COR-L47 (cell line): ENCODE measurements at places on chromosomes 5 and 9.

- DNase-seq: no peak
Measured at GRCh38 chr5:56405116-56405908, 172.2 kb upstream of the ANKRD55 start.

DNA sequence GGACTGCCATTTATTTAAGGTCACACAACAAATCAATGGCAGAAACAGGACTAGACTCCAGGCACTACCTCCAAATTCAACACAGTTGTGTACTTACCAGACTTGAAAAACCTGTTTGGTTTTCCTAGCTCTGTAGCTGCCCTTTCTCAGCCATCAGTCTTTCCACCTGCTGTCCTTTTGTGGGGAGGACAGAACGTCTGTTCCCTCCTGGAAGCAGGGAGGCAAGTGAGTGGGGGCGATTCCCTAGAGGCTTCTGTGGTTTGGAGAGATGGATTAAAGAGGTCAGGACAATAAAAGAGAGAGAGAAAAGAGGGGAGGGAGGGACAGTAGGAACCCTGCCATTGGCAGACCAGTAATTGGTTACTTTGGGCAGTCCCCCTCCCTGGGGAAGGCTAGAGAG is 14.7 kb downstream of the ASTN2 start:
- DNase-seq: peak; percentile 82

GRCh38 chr5:81068635-81069034 is 108.5 kb downstream of the RASGRF2 start:
- DNase-seq: no peak

DNA sequence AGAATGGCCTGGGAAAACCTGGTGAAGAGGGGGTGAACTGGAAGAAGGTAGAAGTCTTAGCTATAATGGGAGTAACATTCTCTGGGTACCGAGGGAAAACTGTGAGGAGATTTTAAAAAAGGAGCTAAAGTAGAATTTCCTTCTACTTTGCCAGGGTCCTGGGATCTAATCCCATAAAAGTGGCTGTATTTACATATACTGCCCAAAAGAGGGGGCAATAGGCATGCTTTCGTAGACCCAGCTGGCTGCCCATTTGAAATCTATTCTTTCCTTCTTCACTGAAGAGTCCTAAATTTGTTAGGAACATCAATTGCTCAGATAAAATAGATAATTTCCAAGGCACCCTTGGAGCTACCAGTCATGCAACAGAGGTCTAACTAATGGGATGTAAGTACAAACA is 159.2 kb downstream of the CDC42SE2 start:
- peak; percentile 6 for DNase-seq

- no peak for DNase-seq
Measured at GRCh38 chr9:109967651-109968642, 187.9 kb downstream of the PALM2AKAP2 start.

DNA sequence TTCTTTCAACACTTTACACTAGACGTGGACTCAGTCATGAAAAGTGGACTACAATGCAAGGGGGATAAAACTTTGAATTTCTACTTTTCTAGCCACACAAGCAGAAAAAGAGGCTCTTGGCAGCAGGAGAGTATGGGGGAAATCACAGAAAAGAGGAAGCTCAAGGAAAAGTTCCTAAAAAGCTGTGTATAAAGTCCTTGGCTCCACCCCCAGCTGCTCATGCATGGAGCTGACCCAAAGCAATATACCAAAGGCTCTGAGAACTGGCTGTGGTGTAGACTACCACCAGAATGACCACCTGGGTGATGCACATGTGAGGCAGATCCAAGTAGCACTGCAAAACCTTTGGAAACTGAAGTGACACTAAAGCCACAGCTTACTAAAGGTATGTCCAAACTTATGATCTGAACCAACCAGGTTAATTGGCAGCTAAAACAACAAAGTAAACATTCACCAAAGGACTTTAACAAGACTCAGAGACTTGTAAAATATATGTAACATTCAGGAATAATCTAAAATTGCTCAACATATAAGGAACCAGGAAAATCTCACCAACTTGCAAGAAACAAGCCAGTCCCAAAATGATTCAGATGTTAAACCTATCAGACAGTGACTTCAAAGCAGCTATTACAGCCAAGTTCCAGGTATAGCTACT is 55.5 kb upstream of the RASGRF2 start:
- DNase-seq: no peak

DNA sequence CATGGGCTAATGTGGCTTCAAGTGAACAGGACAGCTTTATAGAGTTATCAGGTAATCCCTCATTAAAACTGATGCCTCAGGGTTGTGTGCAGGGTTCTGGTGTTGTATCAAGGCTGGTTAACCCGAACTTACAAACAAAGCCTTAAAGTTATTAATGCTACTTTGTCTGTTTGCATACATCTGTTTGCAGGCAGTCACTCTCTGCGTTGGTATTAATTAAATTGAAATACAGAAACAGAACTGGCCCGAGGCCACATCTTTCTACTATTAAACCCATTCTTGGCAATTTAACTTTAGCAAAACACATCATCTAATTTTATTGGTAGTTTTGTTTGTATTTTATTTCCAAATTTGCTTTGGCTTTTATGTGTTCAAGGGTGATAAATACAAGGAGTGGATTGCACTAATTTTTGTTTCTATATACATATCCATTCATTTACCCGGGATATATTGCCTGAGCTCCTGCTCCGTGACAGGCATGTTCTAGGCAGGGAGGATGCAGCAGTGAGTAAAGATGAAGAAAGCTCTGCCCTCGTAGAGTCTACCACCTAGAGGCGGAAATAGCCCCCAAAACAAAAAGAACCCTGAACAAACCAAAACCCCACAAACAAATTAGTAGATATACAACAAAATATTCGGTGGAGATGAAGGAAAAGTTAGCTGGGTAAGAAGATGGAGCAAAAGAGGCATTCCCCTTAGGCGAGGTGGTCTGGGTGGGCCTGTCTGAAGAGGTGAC is 164.2 kb downstream of the MACROH2A1 start:
- no peak for DNase-seq

GRCh38 chr5:58752104-58752503 is 169.2 kb downstream of the RAB3C start:
- no peak for DNase-seq

- no peak for DNase-seq
Measured at GRCh38 chr5:82622205-82622604, 344.1 kb upstream of the RPS23 start.

- no peak for DNase-seq
Measured at GRCh38 chr5:102654559-102655349, 100.4 kb upstream of the PAM start.

DNA sequence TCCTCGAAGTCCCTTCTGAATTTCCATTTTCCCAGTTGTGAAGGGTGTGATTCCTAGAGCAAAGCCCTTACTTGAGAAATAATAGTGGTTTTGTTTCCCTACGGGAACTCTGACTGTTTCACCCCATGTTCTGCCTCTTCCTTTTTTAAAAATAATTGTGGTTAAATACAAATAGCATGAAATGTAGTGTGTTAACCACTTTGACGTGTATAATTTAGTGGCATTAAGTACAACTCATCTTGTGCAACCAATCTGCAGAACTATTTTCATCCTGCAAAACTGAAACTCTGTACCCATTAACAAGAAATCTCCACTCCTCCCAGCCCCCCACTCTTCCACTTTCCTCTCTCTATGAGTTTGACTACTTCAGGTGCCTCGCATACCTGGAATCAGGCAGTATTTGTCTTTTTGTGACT is 35.6 kb upstream of the HAND1 start:
- no peak for DNase-seq

DNA sequence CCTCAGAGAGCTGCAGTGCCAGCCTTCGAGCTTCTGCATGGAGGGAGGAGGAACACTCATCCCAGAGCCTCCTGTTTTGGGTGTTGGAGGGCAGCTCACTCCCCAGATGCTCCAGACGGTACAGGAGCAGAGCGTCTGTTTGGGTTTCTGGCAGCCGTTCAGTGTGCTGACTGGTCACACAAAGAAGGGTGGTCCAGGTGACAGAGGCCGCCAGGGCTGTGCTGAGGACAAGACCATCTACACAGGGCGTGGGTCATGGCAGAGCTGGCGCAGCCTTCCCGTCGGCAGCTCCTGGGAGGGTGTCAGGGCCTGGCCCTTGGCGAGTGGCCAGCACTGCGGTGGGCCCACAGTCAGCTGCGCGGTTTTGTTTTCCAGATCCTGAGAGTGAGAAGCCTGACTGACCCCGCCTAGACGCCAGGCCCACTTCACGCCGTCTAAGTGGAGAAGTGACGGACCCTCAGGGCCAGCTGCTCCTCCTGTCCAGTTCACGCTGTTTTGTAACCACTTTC is 131.4 kb upstream of the FAM120A start:
- DNase-seq: no peak

DNA sequence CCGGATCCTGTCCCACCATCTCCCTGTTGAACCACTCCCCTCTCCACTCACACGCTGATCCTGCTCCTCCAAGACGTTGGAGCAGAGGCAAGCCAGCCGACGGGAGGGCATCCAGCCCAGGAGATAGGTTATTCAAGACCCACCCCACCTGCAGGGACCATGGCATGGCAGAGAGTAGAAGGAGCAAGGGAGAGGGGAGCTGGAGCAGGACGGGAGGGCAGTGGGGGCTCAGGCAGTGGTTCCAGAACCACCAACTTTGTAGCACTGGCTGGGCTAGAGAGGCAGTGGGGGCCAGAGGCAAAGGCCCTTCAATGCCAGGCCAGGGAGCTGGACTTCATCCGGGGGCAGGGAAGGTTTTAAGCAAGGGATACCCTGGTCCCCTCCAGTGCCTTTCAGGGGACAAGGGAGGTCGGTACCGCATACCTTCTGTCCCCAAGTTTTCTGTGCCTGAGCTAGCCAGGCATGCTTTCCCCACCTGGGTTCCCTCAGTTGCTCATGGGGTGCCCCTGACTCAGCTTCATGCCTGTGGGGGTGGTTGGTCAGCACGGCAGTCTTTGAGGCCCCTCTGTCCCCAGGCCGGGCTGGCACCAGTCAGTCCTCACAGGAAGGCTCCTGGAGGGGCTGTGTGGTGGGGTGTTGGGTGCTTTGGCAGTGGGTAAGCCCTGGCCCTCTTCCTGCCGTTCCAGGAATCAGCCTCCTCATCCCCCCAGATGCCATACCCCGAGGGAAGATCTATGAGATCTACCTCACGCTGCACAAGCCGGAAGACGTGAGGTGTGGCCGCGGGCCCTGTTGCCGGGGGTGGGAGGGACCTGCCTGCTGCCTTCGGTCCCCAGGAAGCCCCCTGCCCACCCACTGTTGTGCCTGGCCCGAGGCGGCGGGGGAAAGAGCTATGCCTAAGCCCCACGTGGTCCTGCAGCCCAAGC is 22.4 kb downstream of the HK3 start:
- DNase-seq: no peak

DNA sequence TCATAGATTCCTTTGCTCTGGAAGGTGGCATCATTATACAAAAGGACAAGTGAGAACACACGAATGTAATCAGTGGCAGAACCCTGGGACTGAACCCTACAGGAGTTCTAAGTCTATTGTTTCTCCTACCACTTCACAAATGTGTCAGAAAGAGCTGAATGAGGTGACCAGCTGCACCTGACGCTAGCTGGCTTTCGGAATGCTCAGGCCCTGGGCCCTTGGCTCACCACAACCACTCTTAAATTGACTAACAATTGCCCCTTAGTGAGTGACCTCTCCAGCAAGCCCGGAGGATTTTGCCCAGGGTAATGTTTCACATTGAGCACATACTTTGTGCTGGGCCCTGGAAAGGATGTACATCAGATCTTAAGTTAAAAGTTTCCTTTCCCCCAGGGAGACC is 41.2 kb upstream of the ABCA1 start:
- no peak for DNase-seq

GRCh38 chr9:593809-594208 is 247.7 kb upstream of the DMRT1 start:
- DNase-seq: no peak

DNA sequence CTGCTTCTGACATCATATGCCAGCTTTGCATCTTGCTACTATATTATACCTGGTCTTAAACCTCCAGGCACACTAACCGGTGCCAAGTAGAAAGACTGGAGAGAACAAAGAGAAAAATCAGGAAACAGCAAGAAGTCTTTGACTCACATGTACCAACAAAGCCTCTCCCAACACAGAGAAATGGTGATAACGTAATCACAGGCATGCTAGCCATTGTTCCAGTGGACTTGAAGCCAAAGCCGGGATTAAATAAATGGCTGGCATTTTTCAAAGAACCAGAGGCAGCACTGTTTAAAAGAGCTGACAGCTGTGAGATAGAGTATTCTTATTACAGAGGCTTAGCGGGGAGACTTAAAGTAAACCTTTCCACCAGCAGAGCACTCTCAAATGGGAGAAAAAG is 148.4 kb upstream of the NFIL3 start:
- peak; percentile 50 for DNase-seq

DNA sequence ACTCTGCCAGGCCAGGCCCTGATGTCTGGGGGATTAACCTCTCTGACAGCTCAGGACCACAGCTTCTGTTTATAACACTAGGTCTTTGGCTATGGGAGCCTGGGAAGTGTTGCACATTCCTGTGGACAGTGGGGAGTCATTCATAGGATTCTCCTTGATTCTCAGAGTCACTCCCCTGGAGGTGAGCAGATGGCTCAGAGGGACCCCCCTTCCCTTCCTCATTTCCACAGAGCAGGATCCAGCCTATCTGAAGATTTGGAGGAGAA is 60.2 kb downstream of the NRG2 start:
- no peak for DNase-seq

DNA sequence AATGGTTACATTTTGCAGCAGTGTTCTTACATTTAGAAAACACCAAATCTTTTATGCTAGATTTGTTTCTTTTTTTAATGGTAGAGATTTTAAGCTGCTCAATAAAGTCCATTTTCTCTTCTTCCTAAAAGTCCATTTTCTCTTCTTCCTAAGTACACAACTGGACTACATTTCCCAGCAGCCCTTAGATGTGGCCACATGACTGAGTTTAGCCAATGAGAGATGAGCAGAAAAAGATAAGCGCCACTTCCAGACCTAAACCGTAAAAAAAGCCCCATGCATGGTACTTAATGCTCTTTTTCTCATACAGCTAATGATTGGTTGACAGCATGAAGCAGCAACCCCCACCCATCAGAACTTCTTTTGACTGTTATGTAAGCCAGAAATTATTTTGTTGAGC is 206.7 kb downstream of the FAM114A2 start:
- no peak for DNase-seq

DNA sequence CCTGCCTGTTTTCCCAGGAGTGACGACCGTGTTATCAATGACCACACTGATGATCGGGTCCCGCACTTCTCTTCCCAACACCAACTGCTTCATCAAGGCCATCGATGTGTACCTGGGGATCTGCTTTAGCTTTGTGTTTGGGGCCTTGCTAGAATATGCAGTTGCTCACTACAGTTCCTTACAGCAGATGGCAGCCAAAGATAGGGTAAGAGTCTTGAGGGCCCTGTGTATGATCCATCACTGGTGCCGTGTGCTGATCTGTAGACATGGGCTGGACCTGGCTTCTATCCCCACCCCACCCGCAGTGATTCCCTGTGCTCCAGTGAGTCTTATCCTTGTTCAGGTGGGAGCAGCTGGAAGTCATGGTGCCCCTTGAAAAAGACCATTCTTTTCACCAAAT is 26.0 kb downstream of the GABRP start:
- peak; percentile 69 for DNase-seq

GRCh38 chr5:68534131-68534940 is 318.8 kb downstream of the PIK3R1 start:
- peak; percentile 44 for DNase-seq

DNA sequence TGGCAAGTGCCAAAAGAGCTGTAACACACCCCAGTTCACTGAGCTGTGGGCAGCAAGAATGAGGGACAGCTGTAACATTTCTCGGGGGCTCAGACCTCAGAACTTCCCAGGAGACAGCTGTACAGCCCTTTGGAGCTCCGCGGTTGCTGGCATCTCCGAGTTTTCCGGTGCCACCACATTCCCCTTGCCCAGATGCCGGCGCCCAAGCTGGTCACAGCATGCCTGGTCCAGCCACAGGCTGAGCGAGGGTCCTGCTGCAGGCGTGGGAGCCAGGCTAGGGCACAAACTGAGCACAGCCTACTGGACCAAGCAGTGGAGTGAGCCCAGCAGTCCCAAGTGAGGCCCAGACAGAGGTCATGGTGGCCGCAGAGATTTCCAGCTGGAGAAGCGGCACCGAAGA is 797.7 kb upstream of the EDIL3 start:
- no peak for DNase-seq
